Activated naive CD8-positive, alpha-beta T cell treated with anti-CD3 and anti-CD28 coated beads, Interleukin-2, amount 50 U/mL, for 16 hours (primary cell): ENCODE measurements at places on chromosomes 6 and 20.
A peak's percentile ranks its signal among the peaks of the same experiment; 100 is the strongest.

- DNase-seq: no peak
Measured at GRCh38 chr6:129324345-129324744, 385.6 kb downstream of the ARHGAP18 start.

DNA sequence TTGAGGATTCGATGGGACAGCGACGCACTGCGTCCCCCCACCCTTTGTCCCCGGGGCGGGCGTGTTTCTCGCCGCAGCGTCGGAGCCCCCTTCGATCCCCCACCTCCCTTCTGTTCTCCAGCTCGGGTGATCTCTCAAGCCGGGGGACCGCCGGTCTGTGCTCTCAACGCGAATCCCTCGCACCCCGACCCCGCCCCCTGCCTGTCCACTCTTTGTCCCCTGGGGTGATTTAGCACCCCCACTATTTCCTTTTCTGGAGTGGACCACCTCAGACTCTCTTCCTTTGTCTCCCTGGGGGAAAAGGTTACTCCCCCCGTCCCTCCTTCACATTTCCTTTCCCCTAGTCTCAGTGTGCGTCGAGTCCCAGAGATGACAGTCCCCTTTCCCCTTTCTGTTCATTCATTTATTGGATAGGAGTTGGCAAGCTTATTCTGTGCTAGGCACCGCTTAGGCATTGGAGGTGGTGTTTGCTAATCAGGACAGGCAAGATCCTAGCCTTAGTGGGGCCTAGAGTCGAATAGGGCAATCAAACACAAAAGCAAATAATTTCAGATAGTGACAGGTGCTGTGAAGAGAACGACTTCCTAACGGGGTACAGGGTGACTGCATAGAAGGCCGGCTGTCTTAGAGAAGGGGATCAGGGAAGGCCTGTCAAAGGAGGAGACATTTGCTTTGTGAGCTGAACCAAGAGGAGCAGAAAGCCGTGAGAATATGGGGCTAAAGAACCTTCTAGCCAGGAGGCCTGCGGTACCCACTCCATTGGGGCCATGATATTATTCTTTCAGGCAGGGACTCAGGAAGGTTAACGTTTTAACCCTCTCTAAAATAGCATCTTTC is 741 bp downstream of the PTPN1 start:
- no peak for DNase-seq

DNA sequence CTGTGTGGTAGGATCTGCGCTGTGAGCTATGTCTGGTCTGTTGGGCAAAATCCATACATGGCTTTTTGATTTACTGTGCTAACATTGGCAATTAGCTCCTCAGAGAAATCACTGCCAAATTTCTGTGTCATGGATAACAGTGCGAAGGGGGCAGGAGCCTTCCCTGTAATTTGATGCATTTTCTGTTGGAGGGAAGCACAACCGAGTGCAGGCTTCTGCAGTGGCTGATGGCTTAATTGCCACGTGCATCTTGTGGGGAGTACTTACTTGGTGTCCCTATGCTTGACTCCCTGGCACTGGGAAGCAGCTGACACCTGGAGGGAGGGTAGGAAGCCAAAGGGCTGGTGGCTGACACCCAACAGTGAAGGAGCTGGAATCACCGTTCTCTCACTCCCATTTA is 99.3 kb upstream of the PROKR2 start:
- DNase-seq: no peak

GRCh38 chr20:4830696-4831095 is 109.0 kb downstream of the PRND start:
- no peak for DNase-seq

- DNase-seq: peak; percentile 22
Measured at GRCh38 chr20:62136283-62137091, 6.7 kb downstream of the PSMA7 start.
